Fibroblast of skin of left biceps (primary cell): ENCODE measurements at places on chromosomes 1 and 21.

- DNase-seq: no peak
Observed at GRCh38 chr1:30733493-30733892, 10.1 kb upstream of the MATN1 start.

DNA sequence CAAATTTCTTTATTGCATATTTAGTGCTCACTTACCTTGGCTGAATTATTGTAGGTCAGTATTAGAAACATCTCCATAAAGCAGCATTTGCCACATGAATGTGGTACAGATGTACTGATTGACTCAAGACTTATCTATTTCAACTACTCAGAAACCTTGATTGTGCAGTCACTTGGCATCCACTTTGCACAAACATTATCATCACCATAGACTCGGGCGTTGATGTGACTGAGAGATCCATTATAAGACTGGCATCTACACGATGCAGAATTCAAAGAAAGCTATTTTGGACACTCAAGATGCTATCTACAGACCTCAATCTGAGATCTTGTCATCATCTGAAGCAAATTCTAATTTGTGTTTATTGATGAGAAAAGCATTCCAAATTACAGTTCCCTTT lies 102.8 kb upstream of the USP25 start:
- DNase-seq: no peak

DNA sequence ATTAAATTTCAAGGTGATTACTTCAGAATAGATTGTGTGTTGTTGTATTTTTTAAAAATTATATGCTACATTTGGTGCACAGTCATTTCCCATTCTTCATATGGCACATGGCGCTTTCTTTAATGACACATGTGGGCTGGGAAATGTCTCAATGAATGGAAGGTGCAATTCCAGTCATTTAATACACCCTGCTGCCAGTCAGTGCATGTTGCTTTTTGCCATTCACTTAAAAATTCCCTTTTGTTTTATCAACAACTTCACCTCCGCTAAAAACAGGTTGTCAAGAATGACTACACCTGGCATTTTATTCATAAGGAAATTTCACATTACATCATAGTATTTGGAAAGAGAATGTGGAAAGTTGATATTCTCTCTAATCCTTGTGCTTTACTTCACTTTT lies 716.4 kb upstream of the ADAMTS5 start:
- DNase-seq: no peak

GRCh38 chr1:109252893-109253802 lies 3.8 kb downstream of the CELSR2 start:
- no peak for DNase-seq

DNA sequence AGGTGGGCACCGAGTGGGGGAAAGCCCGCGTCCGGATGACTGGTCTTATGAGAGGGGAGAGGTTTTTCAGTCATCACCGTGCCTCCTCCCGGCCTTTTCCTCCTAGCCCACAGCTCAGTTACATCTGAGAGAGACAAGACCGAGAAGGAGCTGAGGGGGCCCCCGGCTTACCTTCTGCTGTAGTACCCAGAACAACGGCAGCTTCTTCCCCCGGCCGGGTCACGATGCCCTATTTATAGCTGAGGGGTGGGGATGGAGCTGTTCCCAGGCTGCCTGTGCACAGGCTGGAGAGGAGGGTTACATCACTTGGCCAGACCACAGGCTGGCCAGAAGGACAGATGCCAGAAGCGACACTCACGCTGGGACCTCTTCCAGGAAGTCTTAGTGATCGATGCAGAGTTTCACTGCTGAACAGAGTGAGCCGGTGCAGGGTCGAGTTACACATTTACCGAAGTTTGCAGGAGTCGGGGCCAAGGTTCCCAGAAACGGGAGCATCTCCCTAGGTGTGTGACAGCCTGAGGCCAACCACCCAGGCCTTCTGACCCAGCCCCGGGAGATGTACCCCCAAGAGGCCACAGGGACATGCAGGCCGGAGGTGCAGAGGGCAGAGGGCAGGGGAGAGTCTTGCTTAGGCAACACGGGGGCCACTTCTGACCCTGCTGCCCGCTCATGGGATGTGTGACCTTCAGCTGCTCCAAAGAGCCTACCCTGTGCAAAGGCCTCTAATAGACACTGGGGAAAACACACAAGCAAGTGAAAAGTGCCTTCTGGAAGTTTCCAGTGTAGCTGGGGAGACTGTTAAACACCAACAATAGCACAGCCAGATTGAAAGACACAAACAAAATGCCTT lies at the start of gene AGT:
Gene AGT (minus strand): TSS at position 208 of the 850 bp plus-strand sequence. CDS start 3,299 bp downstream, outside the sequence.
- DNase-seq: peak; percentile 28

- no peak for DNase-seq
Observed at GRCh38 chr1:50368179-50369007, 54.9 kb downstream of the DMRTA2 start.

GRCh38 chr1:228825840-228826484 lies 90.7 kb downstream of the RHOU start:
- DNase-seq: no peak

GRCh38 chr1:117416546-117417125 lies 49.4 kb downstream of the MAN1A2 start:
- no peak for DNase-seq

GRCh38 chr1:78911956-78912880 lies 94.3 kb downstream of the ADGRL4 start:
- DNase-seq: no peak

DNA sequence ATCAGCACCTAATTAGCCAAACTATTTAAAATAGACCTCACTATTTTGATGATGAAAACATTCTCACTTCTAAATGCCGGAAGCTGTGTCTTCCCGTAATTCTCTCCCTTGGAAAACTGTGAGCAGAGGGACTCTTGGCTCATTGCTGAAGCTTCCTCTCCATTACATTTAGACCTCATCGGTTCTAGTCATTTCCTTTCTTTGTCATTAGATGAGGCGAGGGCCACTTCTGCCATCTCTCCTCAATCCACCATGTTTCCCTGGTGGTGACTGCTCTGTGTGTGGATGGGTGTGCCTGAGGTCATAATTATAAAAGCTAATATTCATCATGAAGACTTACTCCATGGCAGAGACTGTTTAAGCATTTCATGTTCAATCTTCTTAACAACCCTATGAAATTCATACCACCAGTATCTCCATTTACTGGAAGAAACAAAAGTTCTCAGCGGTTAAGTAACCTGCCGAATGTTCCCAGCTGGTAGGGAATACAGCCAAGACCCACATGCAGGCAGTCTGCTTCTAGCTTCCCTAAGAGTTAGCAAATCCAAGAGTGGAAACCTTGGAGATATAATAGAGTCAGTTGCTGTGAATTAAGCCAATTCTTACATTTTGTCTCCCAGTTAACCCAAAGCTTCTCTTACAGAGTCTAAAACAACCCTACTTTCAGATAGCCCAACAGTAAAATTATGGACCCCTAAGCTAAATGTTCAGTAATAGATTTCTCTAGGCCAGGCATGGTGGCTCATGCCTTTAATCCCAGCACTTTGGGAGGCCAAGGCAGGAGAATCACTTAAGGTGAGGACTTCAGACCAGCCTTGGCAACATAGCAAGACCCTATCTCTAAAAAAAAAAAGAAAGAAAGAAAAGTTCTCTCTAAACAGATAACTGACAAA lies 156.2 kb downstream of the ZBTB18 start:
- DNase-seq: no peak

- DNase-seq: no peak
Observed at GRCh38 chr1:116357487-116357886, 15.6 kb upstream of the ATP1A1 start.

GRCh38 chr1:81848880-81849682 lies 48.3 kb downstream of the ADGRL2 start:
- no peak for DNase-seq

DNA sequence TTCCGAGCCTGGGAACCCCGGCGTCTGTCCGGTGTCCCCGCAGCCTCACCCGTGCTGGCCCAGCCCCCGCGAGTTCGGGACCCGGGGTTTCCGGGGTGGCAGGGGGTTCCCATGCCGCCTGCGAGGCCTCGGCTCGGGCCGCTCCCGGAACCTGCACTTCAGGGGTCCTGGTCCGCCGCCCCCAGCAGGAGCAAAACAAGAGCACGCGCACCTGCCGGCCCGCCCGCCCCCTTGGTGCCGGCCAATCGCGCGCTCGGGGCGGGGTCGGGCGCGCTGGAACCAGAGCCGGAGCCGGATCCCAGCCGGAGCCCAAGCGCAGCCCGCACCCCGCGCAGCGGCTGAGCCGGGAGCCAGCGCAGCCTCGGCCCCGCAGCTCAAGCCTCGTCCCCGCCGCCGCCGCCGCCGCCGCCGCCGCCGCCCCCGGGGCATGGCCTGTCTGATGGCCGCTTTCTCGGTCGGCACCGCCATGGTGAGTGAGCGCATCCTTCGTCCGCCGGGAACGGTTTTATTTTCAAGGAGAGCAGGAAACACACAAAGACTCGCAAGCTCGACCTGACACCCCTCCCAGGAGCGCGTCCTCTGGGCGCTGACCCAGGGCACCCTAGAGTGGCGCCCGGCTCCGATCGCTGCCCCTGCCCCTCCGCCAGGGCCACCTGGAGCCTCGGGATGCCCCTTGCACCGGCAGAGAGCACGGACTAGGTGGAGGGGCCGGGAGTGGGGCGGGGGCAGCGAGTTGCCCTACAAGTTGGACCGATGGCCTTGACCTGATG lies at the start of gene ABCG1:
Gene ABCG1 (plus strand): TSS at position 305 of the 770 bp plus-strand sequence. CDS start 123 bp downstream, at position 428.
- no peak for DNase-seq

GRCh38 chr1:28815533-28816185 lies 3.7 kb downstream of the OPRD1 start:
- DNase-seq: no peak

- no peak for DNase-seq
Observed at GRCh38 chr1:6183520-6183989, 3.4 kb upstream of the CHD5 start.

DNA sequence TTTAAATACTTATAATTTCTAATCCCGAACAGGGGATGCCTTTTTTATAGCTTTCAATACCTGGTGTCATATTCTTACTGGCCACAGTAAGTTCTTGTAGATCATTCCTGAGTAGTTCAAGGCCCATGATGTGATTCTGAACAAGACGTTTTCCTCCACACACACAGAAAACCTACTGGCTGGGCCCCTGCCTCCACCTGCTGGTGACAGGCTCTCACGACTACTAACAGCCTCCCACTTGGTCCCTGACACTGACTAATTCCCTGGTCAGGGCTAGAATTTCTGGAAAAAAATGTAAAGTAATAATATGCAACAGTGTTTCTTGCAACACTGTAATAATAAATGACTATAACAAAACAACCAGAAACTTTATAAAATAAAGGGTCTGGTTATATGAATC lies 50.4 kb upstream of the RIPK4 start:
- DNase-seq: peak; percentile 31

- DNase-seq: no peak
Observed at GRCh38 chr1:51284487-51284954, 45.8 kb downstream of the TTC39A start.

DNA sequence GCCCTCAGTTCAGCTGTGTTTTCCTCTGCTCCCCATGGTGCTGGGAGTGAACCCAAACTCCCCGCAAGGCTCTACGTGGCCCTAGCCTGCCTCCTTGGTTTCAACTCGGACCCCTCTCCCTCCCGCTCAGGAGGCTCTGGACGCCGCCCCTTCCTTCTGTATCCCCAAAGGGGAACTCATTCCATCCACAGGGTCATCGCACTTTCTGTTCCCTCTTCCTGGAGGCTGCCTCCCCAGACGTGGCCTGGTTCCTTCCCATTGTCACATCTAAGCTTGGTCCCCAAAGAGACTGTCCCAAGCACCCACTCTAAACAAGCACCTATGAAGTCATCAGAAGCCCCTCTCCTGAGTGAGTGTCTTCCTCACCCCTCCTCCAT lies 10.9 kb downstream of the KCNAB2 start:
- DNase-seq: no peak

DNA sequence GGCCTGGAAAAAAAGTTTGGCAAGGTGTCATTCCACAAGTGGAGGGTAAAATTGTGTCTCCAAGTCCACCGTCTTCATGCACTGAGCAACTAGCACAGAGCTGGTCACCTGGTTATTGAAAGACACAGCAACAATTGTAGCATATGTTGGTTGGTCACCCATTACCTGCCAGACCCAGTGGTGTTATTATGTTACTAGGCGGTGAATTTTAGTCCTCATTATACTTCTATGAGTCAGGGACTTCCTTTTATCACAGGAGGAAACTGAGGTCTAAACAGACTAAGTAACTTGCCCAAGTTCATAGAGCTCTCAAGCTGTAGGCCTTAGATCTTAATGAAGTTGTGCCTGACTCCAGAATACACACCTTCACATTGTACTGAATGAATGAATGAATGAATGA lies 94.9 kb upstream of the VANGL1 start:
- no peak for DNase-seq

DNA sequence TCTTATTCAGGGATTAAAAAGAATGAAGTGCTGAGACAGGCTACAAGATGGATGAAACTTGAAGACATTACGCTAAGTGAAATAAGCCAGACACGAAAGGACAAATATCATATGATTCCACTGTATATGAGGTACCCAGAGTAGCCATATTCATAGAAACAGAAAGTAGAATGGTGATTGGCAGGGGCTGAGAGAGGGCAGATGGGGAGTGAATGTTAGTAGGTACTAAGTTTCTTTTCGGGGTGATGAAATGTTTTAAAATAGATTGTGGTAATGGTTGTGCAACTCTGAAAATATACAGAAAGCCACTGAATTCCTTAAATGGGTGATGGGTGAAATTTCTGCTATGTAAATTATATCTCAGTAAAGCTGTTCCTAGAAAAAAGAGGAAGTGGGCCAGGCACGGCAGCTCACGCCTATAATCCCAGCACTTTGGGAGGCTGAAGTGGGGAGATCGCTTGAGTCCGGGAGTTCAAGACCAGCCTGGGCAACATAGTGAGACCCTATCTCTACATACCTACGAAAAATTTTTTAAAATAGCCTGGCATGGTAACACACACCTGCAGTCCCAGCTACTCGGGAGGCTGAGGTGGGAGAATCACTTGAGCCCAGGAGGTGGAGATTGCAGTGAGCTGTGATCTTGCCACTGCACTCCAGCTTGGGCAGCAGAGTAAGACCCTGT lies 15.9 kb downstream of the SLC27A3 start:
- peak; percentile 90 for DNase-seq

DNA sequence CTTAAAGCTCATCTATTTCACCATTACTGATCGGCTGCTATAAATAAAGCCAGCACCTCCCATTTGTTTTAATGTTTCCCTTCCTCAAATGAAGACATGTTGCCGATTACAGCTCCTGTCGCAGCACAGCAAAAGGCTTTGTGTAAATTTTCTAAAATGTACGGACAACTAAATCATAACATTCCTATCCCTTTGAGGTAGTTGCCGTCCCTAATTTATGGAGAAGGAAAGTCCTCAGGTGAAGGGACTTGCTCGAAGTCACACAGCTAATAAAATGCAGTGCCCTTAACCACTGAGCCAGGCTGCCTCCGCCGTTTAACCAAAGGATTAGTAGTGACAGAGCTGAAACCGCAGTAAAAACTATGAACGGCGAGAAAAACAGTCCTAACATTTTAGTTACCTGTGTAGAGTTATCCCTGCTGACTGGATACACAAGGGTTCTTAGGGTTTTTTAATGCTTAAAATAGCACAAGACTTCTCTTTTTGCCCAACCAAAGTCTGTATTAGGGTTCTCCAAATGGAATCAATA lies 871 bp downstream of the PINK1 start:
- no peak for DNase-seq

DNA sequence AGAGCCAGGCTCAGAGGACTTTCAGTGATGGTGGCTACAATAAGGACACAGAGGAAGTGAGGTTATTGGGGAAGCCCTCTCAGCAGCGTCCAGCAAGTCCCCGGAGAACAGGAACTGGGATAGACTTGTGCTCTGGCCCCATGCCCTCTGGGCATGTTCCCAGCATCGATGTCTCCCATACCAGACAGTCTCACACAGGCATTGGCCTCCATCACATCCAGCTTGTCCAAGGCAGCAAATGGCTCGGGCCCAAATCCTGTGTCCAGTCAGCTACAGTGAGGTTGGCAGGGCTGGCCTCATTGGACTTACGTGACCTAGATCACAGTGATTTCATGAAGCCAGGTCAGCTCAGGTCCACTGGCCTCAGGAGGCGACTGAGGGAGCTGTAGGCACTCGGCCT lies 19.6 kb upstream of the TMEM54 start:
- DNase-seq: no peak
